Head of caudate nucleus (tissue), 42 donors: ENCODE measurements at places on chromosomes 7 and 10.

DNA sequence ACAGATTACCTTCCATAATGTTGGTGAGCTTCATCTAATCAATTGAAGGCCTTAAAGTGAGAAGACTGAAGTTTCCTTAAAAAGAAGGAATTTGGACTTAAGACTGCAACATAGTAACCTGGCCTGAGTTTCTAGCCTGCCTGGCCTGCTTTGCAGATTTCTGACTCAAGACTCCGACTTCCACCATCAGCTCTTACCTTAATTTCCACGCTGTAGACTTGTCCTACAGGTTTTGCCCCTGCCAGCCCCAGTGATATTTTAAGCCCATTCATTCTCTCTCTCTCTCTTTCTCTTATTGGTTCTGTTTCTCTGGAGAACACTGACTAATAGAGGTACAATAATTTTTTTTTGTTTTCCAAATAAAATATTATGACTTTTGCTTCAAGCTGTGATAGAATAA lies 862.3 kb upstream of the GHITM start:
- no peak for DNase-seq

DNA sequence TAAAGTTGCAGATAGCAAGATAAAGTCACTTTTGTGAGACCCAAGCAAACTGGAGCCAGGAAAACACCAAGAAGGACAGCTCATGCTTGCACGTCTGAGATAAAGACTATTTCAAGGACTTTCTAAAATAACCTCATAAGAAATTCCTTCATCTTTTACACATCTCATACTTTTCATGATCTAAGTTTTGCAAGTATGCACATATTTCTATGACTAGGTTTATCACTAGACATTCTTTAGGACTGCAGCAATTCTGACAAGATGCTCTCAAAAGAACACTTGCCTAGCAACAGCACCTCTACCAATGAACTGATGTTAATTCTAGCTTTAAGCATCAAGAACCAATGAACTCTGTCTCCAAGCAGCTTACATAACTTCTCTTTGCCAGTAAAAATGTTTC lies 457.6 kb downstream of the SEMA3D start:
- no peak for DNase-seq

GRCh38 chr10:68082872-68083271 lies 7.8 kb upstream of the HERC4 start:
- DNase-seq, result no peak

DNA sequence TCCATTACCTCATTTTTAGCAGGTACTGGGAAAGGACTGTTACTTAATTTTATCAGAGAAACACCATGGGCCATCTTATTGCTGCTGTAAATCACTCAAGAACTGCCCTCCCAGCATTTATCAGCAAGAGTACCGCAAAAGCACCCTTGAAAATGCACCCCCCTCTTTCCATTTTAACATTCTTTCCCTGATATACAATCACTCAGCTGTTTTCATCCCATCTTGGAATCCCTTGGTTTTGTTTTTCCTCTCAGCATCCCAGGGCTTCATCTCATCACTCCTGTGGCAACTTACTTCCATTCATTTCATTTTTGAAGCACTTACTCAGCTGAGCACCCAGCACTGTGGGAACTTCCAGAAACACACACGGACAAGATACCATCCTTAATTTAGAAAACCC lies 36.5 kb downstream of the RAPGEF5 start:
- DNase-seq, result no peak

DNA sequence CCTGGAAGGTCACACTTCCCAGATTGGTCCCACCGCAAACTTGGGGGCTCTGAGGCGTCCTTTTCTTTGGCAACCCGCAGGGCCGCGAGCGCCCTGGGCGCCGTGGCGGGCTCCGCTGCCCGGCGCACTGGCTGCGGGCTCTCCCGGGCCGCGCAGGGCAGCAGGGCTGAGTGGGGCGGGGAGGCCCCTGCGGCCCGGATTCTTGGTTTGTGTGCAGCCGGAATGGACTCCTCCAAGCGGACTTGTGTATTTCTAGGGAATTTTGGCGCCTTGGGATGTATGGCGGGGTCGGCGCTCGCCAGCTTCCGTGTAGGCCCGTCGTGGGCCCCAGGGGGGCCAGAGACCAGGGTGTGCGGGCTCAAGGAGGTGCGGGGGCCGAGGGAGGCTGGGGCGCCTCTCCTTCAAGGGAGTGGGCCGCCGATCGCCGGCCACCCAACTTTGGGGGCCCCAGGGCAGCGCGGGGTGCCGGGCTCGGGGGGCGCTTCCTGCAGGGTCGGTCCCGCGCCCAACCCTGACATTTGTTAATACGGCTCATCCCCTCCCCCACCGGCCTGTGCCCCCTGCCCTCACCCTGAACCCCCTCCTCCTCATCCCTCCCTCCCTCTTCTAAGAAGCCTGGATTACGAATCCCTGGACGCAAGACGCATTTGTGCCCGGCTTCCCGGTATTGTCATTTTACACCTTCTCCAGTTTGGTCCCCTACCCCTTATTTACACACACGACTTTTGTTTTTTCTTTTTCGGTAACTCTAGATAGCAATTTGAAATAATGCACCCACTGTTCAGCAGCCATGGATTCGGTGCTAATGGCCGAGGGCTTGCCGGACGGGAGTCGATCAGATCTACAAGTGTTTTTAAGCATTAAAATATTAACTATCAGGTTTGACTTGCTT lies 2.5 kb downstream of the TCF7L2 start:
- DNase-seq, result no peak

GRCh38 chr7:37083311-37084096 lies 359.2 kb upstream of the AOAH start:
- DNase-seq, result no peak

DNA sequence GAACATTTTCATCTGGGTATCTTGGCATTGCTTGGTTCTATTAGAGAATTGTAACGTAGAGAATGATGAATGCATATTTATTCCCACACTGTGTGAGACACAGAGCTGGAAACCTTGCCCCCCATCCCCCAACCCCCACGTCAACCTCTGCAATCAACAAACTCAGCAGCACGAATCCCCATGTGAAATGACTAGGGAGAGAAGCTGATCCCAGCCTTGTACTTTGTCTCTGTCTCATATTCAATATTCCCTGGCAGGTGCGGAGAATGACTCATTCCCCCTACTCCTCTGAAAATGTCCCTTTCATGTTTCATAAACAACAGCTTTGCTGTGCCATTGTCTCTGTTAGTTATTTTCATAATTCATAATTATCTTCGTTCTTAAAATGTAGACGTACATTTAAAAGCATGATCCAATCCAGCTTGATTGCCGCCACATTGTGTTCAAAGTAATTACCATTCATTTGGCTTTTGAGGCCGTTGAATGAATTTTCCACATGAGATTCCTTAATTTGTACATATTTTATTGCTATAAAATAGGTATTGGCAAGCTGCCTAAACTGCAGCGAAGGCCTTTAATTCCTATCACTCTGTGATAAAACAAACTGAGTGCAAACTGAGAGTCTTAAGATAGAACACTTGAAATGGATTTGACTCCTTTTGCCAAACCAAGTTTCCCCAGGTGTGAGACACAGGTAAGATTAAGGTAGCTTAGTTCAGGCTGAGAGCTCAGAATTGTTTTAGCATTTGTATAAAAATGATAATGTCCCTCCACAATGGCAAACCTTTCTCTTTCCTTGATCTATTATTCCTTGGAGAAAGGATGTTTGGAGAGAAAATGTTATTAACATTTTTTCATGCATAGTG lies 920.2 kb downstream of the TYW1 start:
- no peak for DNase-seq

DNA sequence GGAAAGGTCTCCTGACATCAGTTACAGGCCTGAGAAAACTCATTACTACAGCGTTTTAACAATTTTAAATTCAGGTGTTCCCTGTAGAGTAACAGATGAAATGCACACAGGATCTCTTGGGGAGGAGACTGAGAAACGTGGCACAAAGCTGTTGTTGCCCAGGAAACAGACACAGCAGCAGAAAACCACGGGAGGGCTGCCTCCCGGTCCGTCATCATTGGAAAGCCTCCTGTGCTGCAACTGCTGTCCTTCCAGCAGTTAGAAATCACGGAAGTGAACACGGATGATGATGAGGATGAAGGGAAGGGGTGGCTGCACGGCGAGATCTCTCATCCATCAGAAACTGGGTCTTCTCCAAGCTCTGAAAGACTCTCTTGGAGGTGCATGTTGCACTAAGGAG lies 94.6 kb upstream of the RNF32 start:
- DNase-seq, result no peak

GRCh38 chr10:106214243-106214642 lies 950.3 kb downstream of the SORCS1 start:
- no peak for DNase-seq

DNA sequence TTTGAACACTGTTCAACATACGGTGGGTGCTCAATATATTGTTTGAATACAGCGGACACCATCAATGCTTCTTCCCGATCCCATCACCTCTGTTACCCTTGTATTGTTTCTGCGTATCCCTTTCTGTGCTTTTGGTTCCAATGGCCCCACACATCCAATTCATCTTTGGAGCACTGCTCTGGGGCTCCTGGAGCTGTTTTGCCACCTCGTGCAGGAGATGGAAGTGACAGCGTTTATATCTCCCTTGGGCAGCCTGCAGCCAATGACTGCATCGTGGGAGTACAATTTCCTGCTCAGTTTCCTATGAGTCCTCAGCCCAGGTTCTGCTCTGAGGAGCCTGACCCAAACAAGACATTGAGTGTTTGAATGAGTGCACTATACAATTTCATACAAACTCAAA lies 50.2 kb upstream of the PIK3CG start:
- DNase-seq, result no peak

GRCh38 chr7:154675560-154675959 lies 327.4 kb downstream of the PAXIP1 start:
- no peak for DNase-seq

DNA sequence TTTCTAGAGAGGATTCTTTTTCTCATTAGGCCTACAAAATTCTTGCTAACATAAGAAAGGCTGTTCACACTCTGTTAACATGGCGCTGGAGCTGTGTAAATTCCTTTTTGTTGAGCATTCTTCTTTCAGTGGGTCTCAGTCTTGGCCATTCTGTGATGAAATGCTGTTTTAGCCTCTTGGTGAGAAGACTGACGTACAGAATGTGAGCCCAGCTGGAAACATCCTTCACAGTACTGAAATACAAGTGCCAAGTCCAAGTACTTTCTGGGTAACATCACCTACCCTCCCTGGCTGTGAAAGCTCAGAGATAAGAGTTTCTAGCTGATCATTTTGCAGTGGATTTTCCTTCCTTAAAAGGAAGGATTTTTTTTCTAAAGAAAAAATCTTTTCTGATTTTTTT lies 231.8 kb downstream of the AHR start:
- DNase-seq, result no peak

GRCh38 chr10:60433684-60434083 lies 44.0 kb upstream of the ANK3 start:
- no peak for DNase-seq

- DNase-seq, result no peak
Measured at GRCh38 chr7:149569025-149569725, 71.6 kb upstream of the ZNF746 start.

GRCh38 chr10:7000061-7000460 lies 410.8 kb downstream of the SFMBT2 start:
- no peak for DNase-seq

DNA sequence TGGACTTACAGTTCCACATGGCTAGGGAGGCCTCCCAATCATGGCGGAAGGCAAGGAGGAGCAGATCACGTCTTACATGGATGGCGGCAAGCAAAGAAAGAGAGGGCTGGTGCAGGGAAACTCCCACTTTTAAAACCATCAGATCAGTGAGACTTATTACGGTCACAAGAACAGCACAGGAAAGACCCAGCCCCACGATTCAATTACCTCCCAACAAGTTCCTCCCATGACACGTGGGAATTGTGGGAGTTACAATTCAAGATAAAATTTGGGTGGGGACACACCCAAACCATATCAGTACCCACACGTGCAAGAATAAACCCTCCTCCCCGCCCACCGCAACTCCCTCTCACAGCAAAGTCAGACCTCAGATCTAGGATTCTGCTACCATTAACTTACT lies 4.5 kb upstream of the AIFM2 start:
- no peak for DNase-seq

- no peak for DNase-seq
Measured at GRCh38 chr10:106511917-106512316, 652.6 kb downstream of the SORCS1 start.

GRCh38 chr10:116972131-116972530 lies 32.9 kb downstream of the SHTN1 start:
- DNase-seq, result no peak

GRCh38 chr10:117441361-117441760 lies 66.1 kb upstream of the PDZD8 start:
- no peak for DNase-seq
